ENCODE measurements at places on chromosomes 7 and 10. TPM values are rescaled to one million over a fixed set of nuclear protein-coding genes. Genes with fewer than 3 reads are reported as not detected.

The DDC gene
- 0.09 TPM for total RNA-seq

The LRRN3 gene
- 10.1 TPM for total RNA-seq

DNA sequence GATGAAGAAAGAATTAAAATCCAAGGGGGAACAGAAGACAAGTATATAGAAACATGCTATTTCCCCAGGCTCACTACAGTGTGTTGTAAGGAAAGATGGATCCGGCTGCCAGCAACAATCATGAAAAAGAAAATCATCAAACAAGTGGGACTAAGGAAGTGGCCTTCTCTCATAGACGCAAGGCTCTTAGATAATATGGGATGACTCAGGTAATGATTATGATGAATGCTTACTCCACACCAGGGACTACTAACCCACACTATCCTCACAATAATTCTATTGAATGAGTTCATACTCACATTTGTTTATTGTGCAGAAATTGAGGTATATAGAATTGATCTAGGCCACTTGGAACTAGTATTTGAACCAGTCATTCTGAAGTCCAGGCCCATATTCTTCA is 111.2 kb upstream of the BET1 start:
- H3K27me3 ChIP-seq: no peaks in the 10 kb centered on the region
- no peaks in the 10 kb centered on the region for H3K4me1 ChIP-seq
- no peaks in the 10 kb centered on the region for H3K36me3 ChIP-seq
- no peak overlapping the region for H3K27ac ChIP-seq

The AGAP6 gene
- 7.5 TPM for total RNA-seq

DNA sequence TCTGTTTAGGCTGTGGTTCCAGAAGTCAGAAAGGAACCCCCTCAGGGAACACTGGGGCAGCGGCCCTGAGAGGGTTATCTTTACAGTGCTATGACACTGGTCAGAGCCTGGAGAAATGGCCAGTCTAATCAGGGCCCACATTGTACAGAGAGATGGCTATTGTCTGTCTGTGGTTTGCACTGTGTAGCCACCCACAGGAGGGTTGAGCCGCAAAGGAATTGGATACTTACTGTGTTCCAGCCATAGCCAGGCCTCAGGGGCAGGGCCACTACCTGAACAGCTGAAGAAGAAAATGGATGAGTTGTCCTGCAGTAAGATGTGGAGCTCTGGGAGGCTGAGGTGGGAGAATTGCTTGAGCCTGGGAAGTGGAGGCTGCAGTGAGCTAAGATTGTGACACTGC is 47.5 kb upstream of the PODXL start:
- no peak overlapping the region for H3K27ac ChIP-seq
- no peak for DNase-seq
- peaks cover 7% of the 10 kb centered on the region for H3K27me3 ChIP-seq
- H3K4me1 ChIP-seq: peaks cover 43% of the 10 kb centered on the region
- H3K36me3 ChIP-seq: no peaks in the 10 kb centered on the region

DNA sequence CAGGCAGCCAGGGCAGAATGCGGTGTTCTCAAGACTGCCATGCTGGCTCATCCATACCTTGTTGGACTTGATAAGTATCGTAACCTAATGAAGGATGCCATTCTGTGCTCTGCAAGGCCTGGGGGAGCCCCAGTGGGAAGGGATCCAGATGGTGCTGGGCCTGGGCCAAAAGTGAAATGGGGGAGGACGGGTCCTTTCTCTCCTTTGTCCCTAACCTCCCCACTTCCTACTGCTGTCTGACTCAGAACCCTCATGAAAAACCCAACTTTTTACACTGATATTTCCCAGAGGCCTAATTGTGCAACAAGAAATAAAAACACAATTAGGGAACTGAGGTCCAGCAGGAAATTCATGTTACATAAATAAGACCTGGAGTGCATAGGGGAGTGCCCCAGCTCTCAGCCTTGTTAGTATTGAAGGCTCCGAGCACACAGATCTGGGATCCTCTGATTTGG is 193.7 kb upstream of the SVIL start:
- H3K4me3 ChIP-seq: no peak overlapping the region
- H3K4me1 ChIP-seq: peaks cover 7% of the 10 kb centered on the region
- H3K27me3 ChIP-seq: no peaks in the 10 kb centered on the region
- DNase-seq: no peak
- no peak overlapping the region for H3K27ac ChIP-seq

The LAMB1 gene
- 233 TPM for total RNA-seq

- H3K27me3 ChIP-seq: no peaks in the 10 kb centered on the region
These were observed 1.4 kb downstream of the HPS6 start for GRCh38 chr10:102066399-102067088.

The VSTM4 gene
- total RNA-seq: 39.5 TPM

DNA sequence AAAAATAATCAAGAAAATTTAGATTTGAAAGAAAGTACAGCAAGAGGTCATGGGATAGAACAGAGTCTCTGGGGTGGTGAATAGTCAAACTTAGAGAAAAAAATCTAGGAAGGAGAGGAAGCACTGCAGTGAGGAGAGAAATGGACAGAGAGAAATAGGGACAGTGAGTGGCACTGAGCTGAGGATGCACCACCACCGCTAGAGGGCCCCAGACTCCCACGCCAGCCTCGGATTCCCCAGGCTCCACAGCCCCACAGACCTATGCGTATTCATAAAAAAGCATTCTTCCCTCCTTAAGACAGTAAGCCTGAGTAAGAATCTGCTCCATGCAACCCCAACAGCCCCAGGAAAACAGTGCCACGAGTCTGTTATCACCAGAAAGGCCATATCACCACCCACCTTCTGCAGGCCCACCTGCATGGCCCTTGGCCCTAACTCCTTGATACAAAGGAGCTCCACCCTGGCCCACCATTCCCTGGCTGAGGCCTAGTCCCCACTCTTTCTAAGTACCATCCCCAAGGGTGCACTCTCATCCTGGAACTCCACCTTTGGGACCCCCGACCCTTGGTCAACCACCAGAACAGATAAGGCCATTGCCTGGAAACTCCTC is 91.0 kb downstream of the ALOX5 start:
- no peak overlapping the region for H3K4me3 ChIP-seq
- peaks cover 13% of the 10 kb centered on the region for H3K36me3 ChIP-seq
- peak; percentile 77 for DNase-seq
- no peak overlapping the region for H3K27ac ChIP-seq

GRCh38 chr7:160958-161725 is 31.2 kb upstream of the FAM20C start:
- H3K36me3 ChIP-seq: no peaks in the 10 kb centered on the region
- H3K4me1 ChIP-seq: peaks cover 72% of the 10 kb centered on the region
- H3K27ac ChIP-seq: no peak overlapping the region
- DNase-seq: no peak
- H3K27me3 ChIP-seq: peaks cover 3% of the 10 kb centered on the region

GRCh38 chr7:29612596-29612995 is 49.0 kb downstream of the PRR15 start:
- DNase-seq: no peak
- no peaks in the 10 kb centered on the region for H3K36me3 ChIP-seq
- no peak overlapping the region for H3K4me3 ChIP-seq
- no peak overlapping the region for H3K27ac ChIP-seq

The TSPAN33 gene
- 23.9 TPM for total RNA-seq

The KIAA1217 gene
- total RNA-seq: 18.8 TPM

- no peak for DNase-seq
- no peaks in the 10 kb centered on the region for H3K36me3 ChIP-seq
- H3K27me3 ChIP-seq: no peaks in the 10 kb centered on the region
- H3K4me1 ChIP-seq: no peaks in the 10 kb centered on the region
- H3K4me3 ChIP-seq: no peak overlapping the region
These were observed 451.4 kb upstream of the VSTM2A start for GRCh38 chr7:54090652-54091213.

DNA sequence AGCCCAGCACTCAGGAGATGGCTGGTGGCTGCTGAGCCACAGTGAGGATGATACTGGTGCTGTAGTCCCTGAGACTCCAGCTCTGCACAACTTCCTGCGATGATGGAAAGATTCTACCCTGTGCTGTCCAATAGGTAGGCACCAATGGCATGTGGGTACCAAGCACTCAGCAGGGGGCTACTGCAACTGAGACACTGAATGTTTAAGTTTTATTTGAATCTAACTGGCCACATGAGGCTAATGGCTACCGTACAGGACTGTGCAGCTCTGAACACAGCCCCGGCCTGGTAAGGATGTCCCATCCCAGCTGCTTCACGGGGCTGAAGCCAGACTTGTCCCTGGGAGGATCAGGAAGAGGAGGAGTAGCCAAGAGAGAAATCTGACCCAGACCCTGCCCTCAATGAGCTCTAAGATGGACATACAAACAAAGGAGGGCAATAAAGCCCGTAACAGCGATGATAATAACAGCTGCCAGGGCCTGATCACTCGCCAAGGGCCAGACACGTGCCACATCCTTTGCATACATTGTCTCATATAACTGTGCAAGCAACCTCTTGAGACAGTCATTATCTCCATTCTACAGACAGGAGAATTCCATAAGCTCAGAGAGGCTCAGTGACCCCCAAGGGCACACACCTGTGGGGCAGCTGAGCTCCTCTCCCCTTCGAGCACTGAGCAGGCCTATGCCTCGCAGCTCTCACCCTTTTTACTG is 3.8 kb downstream of the GPRIN2 start:
- peaks cover 38% of the 10 kb centered on the region for H3K4me1 ChIP-seq
- H3K27ac ChIP-seq: no peak overlapping the region
- no peaks in the 10 kb centered on the region for H3K36me3 ChIP-seq
- DNase-seq: peak; percentile 77
- no peak overlapping the region for H3K4me3 ChIP-seq
- peaks cover 40% of the 10 kb centered on the region for H3K27me3 ChIP-seq

DNA sequence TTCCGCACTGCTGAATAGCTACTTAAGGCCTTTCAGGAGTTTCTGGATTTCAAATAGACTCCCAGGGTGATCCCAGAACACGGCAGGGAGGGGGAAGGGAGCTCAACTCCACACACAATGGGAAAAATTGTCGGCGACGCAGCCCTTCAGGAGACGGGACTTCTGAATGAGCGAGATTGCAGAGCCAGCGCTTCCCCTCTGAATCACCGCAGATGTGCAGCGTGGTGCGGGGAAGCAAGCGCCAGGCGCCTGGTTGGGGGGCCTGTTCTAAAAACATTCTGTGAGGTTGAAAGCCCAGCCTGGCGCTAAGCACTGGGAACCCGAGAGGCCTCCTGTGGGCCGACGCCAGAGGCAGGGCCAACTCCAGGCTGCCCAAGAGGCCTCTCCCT is 163.3 kb downstream of the MAD1L1 start:
- H3K36me3 ChIP-seq: peaks cover 14% of the 10 kb centered on the region
- H3K4me3 ChIP-seq: no peak overlapping the region
- H3K27ac ChIP-seq: peak overlapping the region; percentile 51
- H3K27me3 ChIP-seq: no peaks in the 10 kb centered on the region
- peaks cover 36% of the 10 kb centered on the region for H3K4me1 ChIP-seq

DNA sequence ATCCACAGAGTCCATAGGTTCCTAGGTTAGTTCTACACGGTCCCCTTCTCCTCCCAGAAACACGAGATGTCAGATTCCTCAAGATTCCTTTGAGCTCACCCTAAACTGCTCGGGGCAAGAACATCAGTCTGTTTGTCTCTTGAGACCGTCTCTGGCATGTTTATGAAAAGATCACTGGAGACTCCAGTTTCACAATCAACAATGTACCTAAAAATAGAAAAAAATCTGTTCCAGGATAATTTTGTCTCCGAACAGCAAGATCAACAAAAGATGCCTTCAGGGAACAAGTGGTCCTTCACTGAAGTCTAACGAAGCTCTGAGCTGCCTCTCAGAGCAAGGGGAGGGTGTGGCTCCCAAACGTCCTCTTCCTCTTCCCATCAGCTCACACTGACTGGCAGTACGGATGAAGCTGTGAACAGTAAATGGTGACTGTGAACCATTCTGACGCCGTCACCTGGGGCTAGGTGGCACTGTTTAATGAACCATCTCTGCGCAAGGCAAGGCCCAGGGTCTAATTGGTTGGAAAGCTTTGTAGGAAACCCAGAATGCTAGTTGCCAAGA is 156.2 kb upstream of the LYZL1 start:
- H3K4me3 ChIP-seq: no peak overlapping the region
- H3K27me3 ChIP-seq: no peaks in the 10 kb centered on the region
- H3K4me1 ChIP-seq: peaks cover 3% of the 10 kb centered on the region
- DNase-seq: peak; percentile 22

- H3K27ac ChIP-seq: no peak overlapping the region
- H3K36me3 ChIP-seq: no peaks in the 10 kb centered on the region
- no peaks in the 10 kb centered on the region for H3K4me1 ChIP-seq
- peaks cover 4% of the 10 kb centered on the region for H3K27me3 ChIP-seq
These were observed 97.0 kb upstream of the RET start for GRCh38 chr10:42979721-42980467.

The HYAL4 gene
- total RNA-seq: 0.09 TPM

The STEAP1 gene
- 5.5 TPM for total RNA-seq

DNA sequence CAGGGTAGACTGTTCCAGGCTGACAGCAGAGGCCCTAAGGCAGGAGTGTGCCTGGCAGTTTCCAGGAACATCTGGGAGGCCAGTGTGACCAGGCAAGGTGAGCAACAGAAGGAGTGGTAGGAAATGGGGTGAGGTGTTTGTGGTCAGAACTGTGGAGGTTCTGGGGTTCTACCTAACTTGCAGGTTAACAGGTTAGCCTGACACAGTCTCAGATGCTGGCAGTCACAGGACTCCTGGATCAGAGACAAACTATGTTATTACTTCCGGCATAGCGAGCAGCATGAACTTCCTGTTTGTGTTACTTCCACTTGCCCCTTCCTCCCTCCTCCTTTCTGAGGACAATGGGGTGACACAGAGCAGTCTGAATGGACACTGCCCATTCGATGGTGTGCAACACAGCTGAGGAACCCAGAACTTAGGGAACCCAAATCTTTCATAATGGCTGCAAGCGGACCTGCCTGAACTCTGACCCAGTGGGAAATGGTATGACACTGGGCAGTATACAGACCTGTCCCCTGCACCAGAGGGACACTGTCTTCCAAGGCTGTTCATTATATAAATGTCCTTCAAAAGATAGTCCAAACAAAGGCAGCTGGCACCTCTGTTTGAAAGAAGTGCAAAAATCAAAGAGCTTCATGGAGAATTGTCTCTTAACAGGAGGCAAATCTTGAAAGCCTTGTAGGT is 3.9 kb upstream of the SAR1A start:
- no peak overlapping the region for H3K4me3 ChIP-seq
- peaks cover 2% of the 10 kb centered on the region for H3K4me1 ChIP-seq
- no peaks in the 10 kb centered on the region for H3K36me3 ChIP-seq
- peak; percentile 24 for DNase-seq

- no peak for DNase-seq
- no peaks in the 10 kb centered on the region for H3K4me1 ChIP-seq
- no peak overlapping the region for H3K27ac ChIP-seq
- H3K4me3 ChIP-seq: no peak overlapping the region
- H3K36me3 ChIP-seq: no peaks in the 10 kb centered on the region
These were observed 74.1 kb upstream of the HDAC9 start for GRCh38 chr7:18421297-18422002.

DNA sequence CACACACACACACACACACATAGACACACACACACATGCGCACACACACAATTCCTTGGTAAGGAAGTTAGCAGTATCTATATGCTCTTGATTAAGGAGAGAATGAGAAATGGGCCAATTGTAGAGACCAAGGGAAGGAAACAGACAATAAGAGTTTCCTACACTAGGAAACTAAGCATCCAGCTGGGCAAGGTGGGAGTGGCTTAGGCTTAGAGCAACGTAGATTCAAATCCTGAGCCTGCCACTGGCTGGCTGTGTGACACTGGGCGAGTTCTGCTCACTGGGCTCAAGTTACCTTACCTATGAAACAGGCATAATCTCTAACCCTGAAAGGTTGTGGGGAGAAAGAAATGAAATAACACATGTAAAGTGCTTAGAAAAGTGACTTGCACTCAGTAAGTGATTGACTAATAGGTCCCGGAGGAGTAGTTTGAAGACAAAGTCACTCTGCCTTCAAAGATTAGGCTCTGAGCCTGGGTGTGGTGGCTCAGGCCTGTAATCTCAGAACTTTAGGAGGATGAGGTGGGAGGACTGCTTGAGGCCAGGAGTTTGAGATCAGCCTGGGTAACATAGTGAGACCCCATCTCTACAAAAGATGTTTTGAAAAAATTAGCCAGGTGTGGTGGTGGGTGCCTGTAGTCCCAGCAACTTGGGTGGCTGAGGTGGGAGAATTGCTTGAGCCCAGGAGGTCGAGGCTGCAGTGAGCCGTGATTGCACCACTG is 701.4 kb downstream of the PARD3 start:
- H3K4me1 ChIP-seq: peaks cover 13% of the 10 kb centered on the region
- no peak overlapping the region for H3K4me3 ChIP-seq
- DNase-seq: no peak

Data from muscle of leg (tissue), 16 donors.